ENCODE measurements at places on chromosomes 4 and X.

GRCh38 chr4:123398066-123398852 lies 1.7 kb downstream of the SPRY1 start:
- no peak for DNase-seq

- no peak for DNase-seq
These were observed 267.5 kb downstream of the FAT4 start for GRCh38 chr4:125582302-125582701.

DNA sequence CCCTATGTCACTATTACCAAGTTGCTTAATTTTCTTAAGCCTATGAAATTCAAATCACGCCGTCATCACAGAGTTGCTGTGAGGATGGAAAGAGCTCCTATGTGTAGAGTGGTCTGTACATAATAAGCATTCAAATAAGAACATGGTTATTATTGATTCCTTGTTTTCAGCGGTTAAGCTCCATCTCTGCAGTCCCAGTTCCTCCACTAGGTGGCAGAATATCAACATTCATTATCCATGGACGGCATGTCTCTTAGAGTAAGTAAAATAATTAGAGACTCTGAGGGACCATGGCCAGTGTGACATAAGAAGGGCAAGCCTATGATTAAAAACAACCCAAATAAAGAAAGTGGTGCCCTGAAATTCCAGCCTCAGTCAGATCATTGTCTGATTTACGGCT lies 132.5 kb upstream of the NHS start:
- peak; percentile 17 for DNase-seq

GRCh38 chr4:89922848-89923416 lies 28.3 kb downstream of the MMRN1 start:
- no peak for DNase-seq

GRCh38 chrX:123291623-123292022 lies 107.5 kb downstream of the GRIA3 start:
- DNase-seq: no peak

GRCh38 chr4:35520059-35520458 lies 724.3 kb downstream of the ARAP2 start:
- DNase-seq: no peak

- no peak for DNase-seq
These were observed 17.8 kb upstream of the RPL39 start for GRCh38 chrX:119809185-119809666.

- no peak for DNase-seq
These were observed 35.0 kb upstream of the MAML3 start for GRCh38 chr4:140188975-140189374.

Data from HuH-7 (cell line).